NCI-H774 (cell line): ENCODE measurements at places on chromosomes 5 and 9.

- no peak for DNase-seq
Measured at GRCh38 chr5:108266242-108266641, 115.7 kb downstream of the FBXL17 start.

DNA sequence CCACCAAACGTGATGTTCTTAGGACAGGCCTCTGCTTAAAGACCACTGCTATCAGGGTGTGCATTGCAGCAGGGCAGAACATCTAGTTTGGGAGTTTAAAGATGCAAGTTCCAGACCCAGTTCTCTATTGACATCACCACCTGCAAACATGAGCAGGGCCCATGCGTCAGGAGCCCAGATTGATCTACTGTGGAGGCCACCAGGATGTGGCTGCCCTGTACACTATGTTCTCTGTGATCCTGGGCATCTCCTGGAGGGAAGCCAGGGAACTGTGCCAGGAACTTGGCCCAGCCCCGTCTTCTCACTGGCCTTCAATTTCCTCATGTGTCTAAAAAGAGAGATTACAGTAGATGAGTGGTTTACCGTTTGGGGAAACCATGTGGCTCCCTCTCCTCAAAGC, 87.1 kb downstream of the PDE6A start:
- DNase-seq, result peak; percentile 23

- DNase-seq, result no peak
Measured at GRCh38 chr5:160036243-160036642, 27.3 kb downstream of the TTC1 start.

GRCh38 chr9:3261484-3261883, 264.3 kb downstream of the RFX3 start:
- no peak for DNase-seq
